ENCODE measurements at places on chromosomes 2 and 18.

DNA sequence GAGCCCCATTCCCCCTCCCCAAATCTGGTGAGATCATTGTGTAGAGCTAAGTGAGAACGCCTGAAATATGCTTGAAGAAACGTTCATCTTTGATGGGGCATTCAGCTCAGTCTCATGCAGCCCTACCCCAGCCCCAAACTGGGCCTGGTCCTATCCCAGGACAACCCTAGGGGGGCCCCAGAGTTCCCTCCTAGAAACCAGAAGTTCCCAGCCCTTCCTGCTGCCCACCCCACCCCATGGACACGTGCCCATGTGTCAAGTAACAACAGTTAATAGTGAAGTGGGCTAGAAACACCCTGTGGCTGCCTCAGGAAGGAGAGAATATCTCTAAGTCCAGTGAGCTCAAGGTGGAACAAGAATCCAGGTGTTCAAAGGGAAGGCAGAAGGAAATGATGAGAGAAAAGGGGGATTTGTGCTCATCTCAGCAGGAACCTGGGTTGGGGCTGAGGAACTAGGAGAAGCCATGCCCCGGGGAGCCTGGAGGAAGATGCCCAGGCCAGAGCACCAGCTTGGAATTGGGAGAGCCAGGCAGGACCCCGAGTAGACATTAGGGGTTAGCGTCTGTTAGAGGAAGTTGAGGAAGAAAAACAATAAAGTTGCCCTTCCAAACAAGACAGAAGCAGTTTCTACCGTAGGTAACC is 20.1 kb upstream of the SLC20A1 start:
- DNase-seq = no peak

GRCh38 chr2:119197126-119197405 is 26.6 kb upstream of the STEAP3 start:
- DNase-seq = no peak

GRCh38 chr2:99818842-99819241 is 323.5 kb downstream of the AFF3 start:
- peak; percentile 45 for DNase-seq

GRCh38 chr18:75244351-75245313 is 34.0 kb downstream of the TSHZ1 start:
- DNase-seq = peak; percentile 50

DNA sequence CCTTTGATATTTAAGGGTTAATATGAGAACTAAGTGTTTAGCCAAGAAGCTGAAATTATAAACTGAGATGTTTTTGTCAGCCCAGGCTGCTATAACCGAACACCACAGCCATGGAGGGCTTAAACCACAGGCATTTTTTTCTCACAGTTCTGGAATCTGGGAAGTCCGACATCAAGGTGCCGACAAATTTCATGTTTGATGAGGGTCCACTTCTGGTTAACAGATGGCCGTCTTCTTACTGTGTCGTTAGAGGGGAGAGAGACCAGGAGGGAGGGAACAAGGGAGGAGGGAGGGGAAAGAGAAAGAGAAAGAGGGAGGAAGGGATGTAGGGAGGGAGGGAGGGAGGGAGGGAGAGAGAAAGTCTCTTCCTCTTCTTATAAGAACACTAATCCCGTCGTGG is 6.5 kb upstream of the CNDP2 start:
- no peak for DNase-seq

GRCh38 chr2:216925636-216926366 is 65.9 kb upstream of the TNP1 start:
- DNase-seq = no peak

GRCh38 chr2:191180713-191181112 is 29.9 kb upstream of the STAT4 start:
- no peak for DNase-seq

- DNase-seq = no peak
Measured at GRCh38 chr2:200700856-200701255, 110.9 kb upstream of the BZW1 start.

GRCh38 chr2:155442755-155443372 is 744.4 kb downstream of the KCNJ3 start:
- no peak for DNase-seq

GRCh38 chr2:189082376-189082975 is 97.1 kb downstream of the COL5A2 start:
- DNase-seq = no peak

- DNase-seq = no peak
Measured at GRCh38 chr2:168378960-168379669, 77.0 kb upstream of the CERS6 start.

DNA sequence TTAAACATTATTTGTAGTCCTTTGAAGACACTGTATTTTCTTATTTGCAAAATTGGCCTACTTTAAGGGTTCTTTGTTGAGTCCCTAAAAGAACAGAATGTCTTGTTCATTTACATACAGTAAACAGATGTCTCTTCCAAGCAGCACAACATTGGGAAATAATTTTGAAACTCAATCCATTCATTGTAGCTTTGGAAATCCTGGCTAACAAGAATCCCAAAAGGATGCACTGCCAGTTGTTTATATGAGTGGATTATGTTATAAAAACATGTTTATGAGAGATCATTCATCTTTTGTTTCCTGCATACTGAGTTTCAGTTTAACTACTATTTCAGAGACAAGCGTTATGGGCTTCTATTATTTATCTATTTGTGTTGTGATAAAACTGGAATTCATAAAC is 499.3 kb downstream of the PID1 start:
- no peak for DNase-seq

DNA sequence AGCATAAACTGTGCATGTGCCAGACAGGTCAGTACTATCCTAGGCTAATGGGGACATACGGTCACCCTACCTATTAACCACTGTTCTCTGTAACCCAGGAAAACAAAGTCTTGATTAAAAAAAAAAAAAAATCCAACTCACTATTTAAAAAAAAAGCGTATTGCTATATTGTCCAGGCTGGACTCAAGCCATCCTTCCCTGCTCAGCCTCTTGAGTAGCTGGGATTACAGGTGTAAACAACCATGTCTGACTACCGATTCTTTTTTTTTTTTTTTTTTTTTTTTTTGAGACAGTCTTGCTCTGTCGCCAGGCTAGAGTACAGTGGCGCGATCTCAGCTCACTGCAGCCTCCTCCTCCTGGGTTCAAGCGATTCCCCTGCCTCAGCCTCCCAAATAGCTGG is 11.6 kb downstream of the ATAD2B start:
- DNase-seq = no peak

GRCh38 chr18:47040982-47041381 is 5.6 kb upstream of the ELOA2 start:
- no peak for DNase-seq

DNA sequence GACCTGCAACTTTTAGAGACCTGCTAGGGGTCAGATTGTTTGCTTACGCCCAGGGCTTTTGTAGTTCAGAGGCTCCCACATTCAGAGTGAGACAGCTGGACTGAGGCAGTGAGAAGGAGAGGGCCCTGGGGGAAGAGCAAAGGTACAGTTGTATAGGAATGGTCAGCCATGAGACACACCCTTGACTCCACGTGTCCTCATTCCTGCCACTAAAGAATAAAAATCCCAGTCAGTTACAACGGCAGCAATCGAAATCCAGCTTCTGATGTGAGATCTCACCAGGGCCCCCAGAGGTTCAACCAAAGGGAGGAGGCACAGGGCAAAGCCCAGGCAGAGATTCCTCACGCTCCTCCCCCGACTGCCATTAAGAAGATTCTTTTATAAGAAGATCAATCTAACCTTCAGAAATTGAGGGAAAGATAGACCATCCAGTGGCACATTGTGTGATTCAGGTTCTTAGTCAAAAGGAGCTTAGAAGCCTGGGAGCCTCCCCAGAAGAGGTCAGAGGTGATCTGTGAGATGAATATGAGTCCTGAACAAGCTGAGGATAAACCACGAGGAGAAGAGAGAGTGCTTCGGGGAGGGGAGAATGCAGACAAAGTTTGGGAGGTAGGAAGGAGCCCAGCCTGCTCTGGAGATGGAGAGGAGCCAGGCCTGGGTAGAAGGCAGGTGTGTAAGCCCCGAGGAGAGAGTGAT is 317.0 kb downstream of the CYP26B1 start:
- no peak for DNase-seq

- DNase-seq = no peak
Measured at GRCh38 chr2:81901017-81901416, 1596.5 kb upstream of the LRRTM1 start.

DNA sequence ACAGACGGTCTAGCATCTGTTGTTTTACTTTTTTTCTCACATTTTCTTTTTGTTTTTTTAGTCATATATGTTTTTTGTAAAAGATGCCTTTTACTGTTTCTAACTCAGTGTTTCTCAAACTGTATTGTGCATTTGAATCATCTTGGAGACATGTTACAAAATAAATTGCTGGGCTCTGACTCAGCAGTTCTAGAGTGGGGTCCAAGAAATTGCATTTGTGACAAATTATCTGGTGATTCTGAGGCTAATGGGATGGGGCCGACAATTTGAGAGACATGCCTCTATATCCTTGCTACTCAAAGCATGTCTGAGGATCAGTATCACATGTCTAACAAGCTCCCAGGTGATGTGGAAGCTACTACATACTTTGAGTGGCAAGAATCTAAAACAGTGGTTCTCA is 478.8 kb downstream of the PLCL1 start:
- no peak for DNase-seq

- no peak for DNase-seq
Measured at GRCh38 chr2:108449410-108450130, 564 bp downstream of the GCC2 start.

- DNase-seq = no peak
Measured at GRCh38 chr2:99624677-99625076, 134.9 kb upstream of the REV1 start.

GRCh38 chr2:175807031-175807873 is 194.8 kb downstream of the LNPK start:
- DNase-seq = no peak

DNA sequence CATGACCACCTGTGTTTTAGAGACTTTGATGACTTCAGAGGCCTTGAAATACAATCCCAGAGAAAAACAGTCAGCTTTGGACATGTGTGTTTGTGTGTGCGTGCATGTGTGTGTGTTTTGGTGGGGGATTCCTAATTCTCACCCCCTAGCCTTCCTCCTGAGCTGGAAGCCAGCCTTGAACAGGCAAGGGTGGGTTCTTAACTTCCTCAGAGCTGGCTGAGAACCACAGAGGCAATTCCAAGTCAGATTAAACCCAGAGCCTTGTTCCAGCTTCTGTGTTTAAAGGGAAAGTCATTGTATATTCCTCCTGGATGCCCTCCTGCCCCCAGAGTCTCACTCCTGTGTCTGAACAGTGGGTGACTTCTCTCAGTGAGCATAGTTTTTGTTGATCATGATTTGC is 45.2 kb upstream of the MGAT4A start:
- DNase-seq = no peak

GRCh38 chr2:151029406-151030157 is 232.1 kb downstream of the RBM43 start:
- DNase-seq = no peak

DNA sequence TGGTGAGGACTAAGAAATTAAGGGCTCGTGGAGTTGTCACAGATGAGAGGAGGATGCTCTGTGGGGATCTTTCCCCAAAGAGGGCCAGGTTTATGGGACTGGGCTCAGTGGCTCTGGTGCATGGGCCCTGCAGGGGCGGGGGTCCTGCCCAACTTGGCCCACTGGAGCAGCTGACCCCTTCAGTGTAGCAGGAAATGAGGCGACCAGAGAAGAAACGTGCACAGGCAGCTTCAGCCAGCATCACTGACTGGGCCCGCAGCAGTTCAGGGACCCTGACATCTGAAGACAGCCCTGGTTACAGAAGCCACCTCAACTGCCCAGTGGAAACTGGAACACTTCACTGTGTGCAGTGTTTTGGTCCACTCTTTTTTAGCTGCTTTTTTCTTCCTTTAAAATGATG is 72.8 kb downstream of the EMILIN2 start:
- no peak for DNase-seq

DNA sequence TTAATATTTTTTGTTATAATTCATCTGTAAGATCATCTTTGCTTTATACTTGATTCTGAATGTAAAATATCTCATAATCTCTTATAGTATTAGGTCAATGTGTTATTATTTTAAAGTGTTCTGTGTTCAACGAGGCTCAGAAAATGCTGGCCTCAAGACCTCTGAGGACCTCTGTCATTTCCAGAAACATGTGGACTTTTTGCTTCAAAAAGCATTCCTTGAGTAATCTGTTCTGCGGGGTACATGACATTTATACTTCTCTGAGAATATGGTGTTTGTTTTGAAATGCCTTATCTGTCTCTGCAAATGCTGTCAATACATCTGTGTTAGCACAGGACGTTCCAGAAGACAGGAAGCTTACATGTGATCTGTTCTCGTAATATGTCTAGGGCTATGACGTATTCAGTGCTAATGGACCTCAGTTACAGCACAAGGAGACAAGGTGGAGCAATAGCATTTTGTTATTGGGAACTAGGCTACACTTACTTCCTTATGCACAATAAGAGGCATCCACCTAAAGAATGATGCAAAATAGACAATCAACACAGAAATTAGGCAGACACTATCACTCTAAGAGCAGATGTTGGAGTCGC is 37.6 kb upstream of the IL1RL1 start:
- DNase-seq = no peak

- no peak for DNase-seq
Measured at GRCh38 chr2:127995725-127996124, 32.1 kb downstream of the SAP130 start.

Data from COR-L47 (cell line).